ENCODE measurements at places on chromosomes 1 and 21.

DNA sequence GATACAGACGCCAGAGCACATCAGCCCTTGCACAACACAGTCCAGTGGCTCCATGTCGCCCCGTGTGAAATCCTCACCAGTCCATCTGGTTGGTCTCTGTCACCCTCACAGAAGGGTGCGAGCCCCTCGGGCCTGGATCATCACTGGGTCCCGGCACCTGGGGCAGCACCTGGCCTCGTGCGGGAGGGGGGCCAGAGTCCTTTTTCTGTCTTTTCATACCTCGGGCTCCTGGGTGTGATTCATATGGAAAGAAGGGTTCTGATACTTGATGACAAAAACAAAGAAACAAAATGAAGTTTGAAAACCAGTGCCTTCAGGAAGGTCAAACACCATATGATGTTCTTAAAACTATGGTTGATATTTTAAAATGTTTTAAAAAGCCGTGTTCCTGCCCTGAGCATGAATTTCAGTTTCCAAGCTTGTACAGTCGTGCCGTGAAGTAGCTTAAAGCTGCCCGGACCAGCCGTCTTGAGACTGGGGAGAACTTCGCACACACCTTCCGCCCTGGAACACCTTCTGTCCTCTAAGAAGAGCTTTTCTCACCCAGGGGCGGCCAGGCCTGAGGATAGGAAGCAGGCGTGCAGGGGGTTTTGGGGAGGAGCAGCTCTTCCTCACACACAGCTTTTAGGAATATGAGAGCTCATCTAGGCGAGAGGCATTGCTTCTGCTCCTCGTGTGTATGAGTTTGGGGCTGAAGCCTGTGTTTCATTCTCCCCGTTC lies 35.2 kb downstream of the SLC37A1 start:
- no peak for DNase-seq

DNA sequence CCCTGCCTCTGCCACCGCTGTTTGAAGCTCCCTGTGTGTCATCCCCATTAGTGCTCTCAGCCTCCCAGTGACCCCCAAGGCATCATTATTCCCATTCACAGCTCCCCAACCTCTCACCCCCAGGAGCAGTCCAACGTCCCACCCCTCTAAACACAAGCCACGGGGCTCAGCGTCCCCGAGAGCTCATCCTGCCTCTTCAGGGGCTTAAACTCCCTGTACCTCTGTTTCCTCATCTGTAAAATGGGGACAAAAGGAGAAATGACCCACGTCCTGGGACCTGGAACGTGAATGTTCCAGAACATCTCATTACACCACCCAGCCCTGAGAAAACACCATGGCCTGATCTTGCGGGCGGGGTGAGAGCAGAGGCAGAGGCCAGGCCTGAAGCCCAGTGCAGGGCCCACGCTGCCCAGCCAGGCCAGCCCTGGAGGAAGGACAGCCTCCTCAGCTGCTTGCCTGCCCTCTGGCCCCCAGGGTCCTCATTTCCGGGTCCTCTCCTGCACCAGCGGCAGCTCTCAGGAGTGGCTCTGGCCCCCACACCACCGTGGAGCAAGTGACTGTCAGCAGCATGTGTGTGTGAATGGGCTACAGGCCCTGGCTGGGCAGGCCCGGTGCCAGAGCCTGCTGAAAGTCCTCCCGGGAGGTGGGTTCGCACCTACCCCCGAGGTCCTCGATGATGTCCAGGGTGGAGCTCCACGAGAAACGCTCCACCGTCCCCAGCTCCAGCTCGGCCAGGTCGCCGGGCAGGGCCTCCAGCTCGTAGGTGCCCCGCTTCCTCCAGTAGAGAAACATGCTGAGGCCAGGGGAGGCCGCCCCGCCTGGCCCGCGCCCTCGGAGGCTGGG lies 14.1 kb upstream of the PLEKHG5 start:
- DNase-seq, result no peak

DNA sequence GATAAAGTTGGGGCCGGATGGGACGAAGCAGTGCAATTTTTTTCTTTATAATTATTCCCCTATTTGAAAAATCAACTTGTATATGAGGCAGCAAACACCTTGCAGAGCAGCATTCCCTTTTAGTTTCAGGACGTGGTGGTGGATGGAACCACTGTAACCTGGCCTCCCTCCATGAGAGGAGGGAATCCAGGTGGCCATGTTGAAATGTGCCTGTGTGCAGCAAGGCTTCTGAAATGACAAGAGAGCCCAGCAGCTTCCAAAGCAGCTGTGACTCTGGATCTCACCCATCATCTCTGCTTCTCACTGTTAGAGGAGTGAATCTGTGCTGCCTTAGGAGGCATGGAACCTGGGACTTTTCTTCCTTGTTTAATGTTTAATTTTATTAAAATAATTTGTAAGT lies 42.3 kb downstream of the NFIA start:
- DNase-seq, result no peak

DNA sequence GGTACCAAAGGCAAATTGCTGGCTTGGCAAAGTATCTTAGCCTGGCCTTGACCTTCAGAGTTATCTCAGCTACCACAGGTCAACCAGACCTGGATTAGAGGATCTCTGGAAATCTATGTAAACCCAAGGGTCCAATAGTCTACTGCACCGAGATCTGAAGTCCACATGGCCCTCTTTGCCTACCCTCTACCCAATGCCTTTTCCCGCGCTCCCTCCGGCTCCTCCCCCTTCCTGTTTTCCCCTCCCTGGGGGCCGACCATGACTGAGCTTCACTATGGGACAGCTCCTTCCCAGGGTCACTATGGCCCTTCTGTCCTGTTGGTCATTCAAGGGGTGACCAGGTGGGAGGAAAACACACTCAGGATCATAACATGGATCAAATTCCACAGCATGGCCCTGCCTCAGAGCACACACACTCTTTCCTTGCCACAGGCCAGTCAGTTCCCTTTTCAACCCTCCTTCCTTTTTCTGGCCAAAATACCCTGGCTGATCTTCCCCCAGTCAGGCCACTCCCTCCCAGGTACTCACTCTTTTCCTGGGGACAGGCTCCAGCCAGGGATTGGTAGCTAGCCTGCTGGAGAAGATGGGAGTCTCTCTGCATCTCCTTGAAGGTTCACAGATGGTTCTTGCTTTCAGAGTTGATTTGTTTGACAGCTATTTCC lies 19.1 kb upstream of the TMEM183A start:
- no peak for DNase-seq

DNA sequence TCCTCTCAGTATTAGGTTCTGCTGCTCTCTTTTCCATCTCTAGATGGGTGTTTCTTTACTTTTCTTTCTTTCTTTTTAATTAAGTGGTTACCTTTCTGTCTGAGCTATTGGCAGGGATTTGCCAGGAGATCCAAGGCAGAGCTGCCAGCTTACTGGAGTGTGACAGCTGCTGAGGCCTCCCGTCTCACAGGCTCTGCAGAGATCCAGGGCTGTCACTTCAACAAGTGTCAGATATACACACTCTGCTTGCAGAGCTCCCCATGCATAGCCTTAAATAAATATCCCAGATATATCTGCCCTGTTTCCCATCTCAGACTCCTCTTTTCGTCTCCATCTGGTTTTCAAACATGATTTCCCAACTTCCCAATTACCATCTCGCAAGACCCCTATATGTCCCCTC lies 124.3 kb downstream of the NOS1AP start:
- DNase-seq, result no peak

GRCh38 chr1:32702599-32703478 lies at the start of gene SYNC:
Gene SYNC (minus strand): TSS chr1:32702770. CDS start chr1:32702660, 110 bp downstream.
- peak; percentile 56 for DNase-seq

DNA sequence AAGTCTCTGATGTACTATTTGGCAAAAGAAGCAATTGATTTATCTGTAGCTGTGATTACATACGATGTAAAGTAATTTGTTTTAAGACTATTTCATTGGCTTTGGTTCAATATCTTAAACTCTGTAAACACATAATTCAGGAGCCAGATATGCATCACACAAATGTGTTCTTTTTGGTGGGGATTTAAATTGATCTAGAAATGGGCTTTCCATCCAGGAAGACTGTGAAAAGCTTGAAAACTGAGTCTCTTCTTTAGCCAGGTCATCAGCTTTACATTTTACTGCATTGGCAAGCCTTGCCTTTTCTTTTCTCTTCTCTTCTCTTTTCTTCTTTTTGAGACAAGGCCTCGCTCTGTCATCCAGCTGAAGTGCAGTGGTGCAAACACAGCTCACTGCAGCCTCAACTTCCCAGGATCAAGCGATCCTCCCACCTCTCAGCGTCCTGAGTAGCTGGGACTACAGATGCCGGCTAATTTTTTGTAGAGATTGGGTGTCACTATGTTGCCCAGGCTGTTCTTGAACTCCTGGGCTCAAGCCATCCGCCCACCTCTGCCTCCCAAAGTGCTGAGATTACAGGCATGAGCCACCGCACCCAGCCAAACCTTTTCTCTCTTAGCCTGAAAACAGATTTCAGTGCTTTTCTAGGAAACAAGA lies 1.4 kb downstream of the RCAN3 start:
- DNase-seq, result no peak

GRCh38 chr21:41161428-41161827 lies 6.5 kb upstream of the BACE2 start:
- no peak for DNase-seq

DNA sequence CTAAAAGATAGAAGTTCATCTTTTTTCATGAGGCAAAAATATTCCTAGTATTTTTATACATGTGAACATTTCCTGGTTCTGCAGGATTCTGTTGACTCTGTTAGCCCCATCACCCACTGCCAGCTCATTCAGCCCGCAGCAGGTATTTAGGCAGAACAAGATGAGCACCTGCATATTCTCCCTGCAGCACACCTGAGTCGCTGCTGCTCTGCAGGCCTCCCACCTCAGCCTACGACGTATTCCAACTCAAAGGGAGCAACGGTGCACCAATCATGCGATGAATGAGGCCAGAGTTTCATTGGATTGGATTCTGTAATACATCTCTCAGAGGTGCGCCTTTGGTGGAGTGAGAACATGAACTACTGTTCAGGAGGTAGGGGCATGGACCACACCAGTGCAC lies 87.6 kb downstream of the CNIH3 start:
- no peak for DNase-seq

GRCh38 chr21:31952828-31953227 lies 80.0 kb downstream of the HUNK start:
- DNase-seq, result no peak

DNA sequence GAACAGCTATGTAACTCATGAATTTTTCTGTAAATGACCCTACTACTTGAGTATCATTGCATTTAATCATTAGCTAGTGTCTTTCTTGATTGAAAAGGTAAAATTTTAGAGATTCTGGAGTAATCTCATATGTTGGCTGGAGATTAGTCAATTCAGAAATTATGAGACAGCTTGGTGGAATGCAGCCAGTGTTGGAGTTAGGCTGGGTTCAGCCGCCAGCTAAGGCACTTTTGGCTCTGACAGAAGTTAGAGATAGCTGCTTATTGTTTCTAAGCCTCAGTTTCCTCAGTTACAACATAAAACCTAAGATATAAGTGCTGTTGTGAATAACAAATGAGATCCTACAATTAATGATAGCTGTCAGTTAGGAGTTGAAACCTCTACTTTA lies 49.4 kb downstream of the TBCE start:
- no peak for DNase-seq

DNA sequence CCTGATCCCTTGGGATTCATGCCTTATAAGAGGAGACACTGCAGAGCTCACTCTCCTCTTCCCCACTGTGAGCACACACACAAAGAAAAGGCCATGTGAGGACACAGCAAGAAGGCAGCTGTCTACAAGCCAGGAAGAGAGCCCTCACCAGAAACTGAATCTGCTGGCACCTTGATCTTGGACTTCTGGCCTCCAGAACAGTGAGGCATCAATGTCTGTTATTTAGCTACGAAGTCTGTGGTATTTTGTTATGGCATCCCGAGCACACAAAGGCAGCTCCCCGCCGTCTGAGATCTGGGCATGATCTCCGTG lies 47.1 kb upstream of the RPL11 start:
- no peak for DNase-seq

- DNase-seq, result no peak
These were observed 88.0 kb downstream of the GALNT2 start for GRCh38 chr1:230155021-230155420.

DNA sequence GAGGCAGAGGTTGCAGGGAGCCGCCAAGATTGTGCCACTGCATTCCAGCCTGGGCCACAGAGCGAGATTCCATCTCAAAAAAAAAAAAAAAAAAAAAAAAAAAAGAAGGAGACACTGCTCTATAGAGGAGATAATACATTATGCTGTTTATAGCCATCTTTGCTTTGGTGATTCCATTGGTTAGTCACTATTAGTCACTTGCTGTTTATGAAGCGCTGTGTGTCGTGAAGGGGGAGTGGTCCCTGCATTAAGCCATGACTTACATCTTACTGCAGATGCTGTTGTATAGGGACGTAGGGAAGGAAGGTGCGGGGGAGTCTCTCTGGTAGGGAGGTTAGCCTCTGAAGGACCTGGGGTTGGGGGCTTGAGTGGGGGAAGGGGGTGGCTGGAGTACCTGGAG lies 48.3 kb downstream of the HUNK start:
- DNase-seq, result peak; percentile 11

DNA sequence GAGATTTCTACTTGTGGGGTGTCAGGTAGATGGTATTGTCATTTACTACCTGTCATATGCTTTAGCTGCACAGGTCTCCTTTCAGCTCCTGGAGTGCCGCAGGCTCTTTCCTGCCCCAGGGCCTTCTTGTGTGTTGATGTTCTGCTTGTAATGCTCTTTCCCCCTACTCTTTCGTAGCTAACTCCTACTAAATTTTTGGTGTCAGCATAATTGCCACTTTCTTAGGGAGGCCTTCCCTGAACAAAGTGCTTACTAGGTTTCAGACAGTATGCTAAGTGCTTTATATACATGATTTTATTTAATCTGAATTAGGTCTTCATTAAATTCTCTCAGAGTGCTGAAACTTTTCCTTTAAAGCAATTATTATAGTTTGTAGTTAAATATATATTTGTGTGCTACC lies 4.8 kb upstream of the THEM4 start:
- DNase-seq, result no peak

DNA sequence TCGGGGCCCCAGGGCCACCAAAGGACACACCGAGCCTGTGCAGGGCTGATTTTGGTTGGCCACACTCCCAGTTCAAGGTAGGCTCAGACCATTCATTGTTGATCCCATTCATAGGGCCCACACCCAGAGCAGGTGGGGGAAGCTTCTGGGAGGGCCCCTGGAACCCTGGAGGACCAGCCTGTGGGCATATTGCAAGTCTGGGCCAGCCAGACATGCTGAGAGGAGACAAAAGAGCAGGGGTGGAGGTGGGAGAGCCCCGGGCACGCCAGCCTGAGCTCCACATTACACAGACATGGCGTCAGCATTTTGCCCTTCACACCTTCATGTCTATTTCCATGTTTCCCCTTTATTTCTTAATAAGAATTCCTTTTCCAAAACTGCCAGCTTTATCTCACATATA lies 25.7 kb downstream of the PMVK start:
- no peak for DNase-seq
